Stimulated activated CD4-positive, alpha-beta T cell treated with anti-CD3 and anti-CD28 coated beads, TNF-alpha, amount 100 ng/mL, for 1 hour (primary cell): ENCODE measurements at places on chromosomes 16 and 17.
A peak's percentile ranks its signal among the peaks of the same experiment; 100 is the strongest.

- DNase-seq, result no peak
These were observed 138.5 kb downstream of the SSH2 start for GRCh38 chr17:29791336-29792080.

DNA sequence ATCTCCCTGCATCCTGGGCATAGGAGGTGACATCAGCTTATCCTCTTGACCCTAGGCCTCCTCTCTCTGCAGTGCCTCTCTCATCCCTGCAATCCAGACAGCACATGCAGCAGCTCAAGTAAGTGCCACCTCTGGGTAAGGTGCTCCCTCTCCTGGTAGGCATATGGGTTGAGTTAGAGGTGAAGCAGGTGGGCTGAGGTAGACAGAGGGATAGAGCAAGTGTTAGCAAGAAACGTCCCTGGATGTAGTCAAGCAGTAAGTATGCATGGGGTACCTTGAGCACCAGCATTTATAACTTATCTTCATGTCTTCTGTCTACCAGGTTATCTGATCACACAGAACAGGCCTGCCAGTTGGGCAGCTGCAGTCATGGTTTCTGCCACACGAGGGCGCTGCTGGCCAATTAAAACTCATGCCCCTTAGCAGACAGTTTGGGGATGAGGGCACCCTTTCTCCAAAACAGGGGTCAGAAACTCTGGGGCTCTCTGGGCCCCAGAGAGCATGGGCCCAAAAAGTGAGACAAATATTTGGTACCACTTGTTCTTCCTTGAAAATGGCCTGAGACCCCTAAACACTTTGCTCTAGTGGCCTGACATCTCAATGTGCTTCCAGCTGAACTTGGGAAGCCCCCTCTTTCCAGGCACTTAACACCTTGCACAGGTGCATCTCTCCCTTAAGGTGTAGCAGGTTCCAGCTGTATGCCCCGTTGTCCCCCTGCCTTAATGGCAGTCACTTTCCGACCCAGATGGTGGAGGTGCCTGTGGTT is 59.8 kb downstream of the NEUROD2 start:
- DNase-seq, result peak; percentile 58

DNA sequence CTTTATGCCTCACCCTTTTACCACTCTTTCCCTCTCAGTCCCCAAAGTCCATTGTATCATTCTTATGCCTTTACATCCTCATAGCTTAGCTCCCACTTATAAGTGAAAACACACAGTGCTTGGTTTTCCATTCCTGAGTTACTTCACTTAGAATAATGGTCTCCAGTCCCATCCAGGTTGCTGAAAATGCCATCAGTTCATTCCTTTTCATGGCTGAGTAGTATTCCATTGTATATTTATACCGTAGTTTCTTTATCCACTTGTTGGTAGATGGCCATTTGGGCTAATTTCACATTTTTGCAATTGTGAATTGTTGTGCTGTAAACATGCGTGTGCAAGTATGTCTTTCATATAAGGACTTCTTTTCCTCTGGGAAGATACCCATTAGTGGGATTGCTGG is 597.3 kb downstream of the WWOX start:
- no peak for DNase-seq

GRCh38 chr16:10552998-10553491 is 27.4 kb downstream of the EMP2 start:
- peak; percentile 28 for DNase-seq
